ENCODE measurements at places on chromosomes 11 and 22. TPM values are rescaled to one million over a fixed set of nuclear protein-coding genes. Genes with fewer than 3 reads are reported as not detected.

GRCh38 chr11:95338430-95338991 is 107.5 kb upstream of the SESN3 start:
- peak; percentile 93 for DNase-seq

DNA sequence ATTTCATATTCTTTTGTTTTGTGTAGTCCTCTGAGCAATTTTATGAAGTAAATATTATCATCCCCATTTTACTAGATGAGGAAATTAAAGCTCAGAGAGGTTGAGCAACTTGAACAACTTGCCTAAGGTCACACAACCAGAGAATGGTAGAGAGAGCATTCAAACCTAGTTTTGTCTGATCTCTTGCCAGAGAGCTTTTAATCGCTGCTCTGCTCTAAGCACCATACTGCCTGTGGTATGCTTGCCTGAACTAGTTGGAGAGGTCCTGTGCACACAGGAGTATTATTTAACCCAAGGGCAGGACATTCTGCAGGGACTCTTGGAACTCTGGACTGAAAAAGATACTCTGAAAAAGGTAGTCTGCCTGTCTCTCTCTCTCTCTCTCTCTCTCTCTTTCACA is 38.5 kb downstream of the TRAF6 start:
- DNase-seq = no peak

Gene IGSF9B
- total RNA-seq = 10.4 TPM

Gene TRIM48
- not detected for total RNA-seq

DNA sequence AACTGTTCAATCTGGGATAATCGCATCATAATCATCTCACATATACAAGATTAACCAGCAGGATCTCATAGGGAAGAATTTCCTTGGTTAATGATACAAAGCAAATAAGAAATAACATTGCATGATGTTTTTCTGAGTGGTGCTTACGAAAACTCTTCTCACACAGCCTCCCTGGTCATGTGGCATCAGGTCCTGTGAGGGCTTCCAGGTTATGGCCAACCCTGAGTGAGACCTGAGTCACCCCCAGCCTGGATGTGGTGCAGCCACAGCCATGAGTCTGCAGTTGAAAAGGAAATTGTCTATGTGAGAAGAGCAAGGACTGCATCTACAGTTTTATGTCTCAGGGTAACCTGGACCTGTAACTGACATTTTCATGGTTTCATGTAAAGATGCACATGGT is 90.5 kb upstream of the XKR3 start:
- no peak for DNase-seq

- DNase-seq = peak; percentile 87
These were observed 52.4 kb downstream of the PACSIN2 start for GRCh38 chr22:42962295-42963230.

DNA sequence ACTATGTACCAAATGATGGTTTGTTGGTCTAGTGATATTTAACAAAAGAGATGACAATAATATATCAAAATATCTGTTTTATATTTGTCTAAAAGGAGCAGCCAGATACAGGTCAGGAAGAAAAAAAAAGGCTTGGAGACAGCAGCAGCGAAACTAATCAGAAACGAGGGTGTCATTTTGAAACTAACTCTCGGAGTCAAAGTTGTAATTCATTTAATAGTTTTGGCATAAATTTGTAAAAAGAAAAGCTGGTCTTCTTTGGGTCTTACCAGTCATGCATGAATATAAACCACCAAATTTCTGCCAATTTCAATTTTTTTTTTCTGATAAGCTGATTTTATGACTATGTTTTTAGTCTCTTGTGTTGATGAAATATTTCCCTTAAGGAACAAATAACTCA is 25.5 kb downstream of the NPAT start:
- no peak for DNase-seq

DNA sequence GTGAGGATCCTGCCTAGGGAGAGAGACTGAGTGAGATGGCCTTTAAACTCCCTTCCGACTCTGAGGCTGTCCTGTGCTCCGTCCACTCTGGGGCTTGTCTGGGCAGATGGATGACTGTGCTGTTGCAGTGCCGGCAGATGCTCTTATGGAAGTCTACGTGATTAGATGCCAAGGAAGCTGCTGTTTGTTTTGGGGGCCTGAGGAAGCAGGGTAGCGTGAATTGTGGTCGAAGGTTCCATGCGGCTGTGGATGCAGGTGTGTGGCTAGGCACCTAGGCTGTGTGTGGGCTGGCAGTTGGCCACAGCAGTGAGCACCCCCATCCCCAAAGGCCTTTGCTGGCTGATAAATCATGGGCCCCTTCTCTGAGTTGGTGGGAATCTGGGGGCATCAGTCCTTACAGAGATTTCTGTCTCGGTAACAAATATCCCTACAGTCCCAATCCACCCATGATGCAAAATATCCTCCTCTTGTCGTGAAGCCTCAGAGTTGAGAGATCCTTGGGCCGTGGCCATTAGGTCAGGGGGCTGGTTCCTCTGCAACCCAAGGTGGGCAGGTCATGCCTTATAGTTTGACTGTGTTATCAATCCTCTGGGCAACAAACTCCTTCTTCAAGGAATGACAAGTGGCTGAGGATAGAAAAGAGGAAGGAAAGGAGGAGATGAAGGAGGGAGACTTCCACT is 31.2 kb downstream of the AMPD3 start:
- DNase-seq = no peak

Gene JHY
- total RNA-seq = 13.6 TPM

Gene HEPHL1
- not detected for total RNA-seq

- no peak for DNase-seq
These were observed 6.8 kb downstream of the NHERF4 start for GRCh38 chr11:119192111-119192510.

GRCh38 chr11:74844865-74845264 is 96.2 kb downstream of the RNF169 start:
- DNase-seq = no peak

Gene CLTCL1
- 6.3 TPM for total RNA-seq
